ENCODE measurements at places on chromosomes 7 and 10.

GRCh38 chr10:124641282-124642087 is 102.7 kb downstream of the FAM53B start:
- peak; percentile 48 for DNase-seq

DNA sequence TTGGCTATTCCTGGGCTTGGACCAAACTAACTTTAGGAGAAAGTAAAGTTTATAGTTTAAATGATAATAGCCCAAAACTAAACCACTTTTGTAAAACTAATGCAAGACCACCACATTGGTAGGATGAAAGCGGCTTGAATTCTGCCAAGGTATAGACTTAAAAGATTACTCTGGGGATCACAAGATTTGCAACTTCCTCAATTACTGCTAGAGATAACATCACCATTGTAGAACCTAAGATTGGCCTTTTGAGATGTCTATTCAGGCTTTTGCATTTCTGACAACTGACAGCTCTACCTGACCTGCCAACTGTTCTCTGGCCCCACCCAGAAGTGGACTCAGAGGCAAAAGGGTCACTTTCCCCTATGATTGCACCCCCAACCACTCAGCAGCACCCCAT is 162.4 kb downstream of the TNS3 start:
- DNase-seq, result no peak

DNA sequence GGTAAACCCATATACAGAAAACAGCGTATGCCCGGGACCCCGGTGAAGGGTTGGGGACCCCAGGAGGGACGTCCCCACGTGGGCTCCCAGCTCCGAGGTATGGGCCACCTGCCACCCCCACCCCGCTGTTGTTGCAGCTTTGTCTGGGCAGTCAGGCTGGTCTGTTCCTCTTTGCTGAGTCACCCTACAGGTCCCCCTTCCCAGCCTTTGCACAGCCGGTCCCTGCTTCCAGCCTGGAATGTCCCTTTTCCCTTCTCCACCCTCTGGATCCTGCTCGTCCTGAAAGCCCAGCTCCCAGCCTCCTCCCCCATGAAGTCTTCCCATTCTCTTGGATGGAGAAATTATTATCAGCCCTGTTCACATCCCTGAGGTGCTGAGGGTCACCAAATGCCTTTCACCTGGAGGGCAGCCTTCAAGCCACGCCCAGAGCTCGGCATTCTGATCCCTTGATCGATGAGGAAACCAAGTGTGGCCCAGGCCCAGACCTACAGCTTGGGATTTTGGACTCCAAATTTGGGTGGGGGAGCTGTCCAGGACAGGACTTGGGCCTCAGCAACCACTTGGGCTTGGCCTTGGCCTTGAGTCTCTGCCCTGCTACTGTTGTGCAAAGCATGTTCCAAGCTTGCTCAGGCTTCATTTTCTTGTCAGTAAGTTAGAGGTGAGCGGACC is 2.6 kb downstream of the CLDN4 start:
- no peak for DNase-seq

GRCh38 chr7:100606313-100606712 is 4.2 kb downstream of the PCOLCE start:
- DNase-seq, result no peak

DNA sequence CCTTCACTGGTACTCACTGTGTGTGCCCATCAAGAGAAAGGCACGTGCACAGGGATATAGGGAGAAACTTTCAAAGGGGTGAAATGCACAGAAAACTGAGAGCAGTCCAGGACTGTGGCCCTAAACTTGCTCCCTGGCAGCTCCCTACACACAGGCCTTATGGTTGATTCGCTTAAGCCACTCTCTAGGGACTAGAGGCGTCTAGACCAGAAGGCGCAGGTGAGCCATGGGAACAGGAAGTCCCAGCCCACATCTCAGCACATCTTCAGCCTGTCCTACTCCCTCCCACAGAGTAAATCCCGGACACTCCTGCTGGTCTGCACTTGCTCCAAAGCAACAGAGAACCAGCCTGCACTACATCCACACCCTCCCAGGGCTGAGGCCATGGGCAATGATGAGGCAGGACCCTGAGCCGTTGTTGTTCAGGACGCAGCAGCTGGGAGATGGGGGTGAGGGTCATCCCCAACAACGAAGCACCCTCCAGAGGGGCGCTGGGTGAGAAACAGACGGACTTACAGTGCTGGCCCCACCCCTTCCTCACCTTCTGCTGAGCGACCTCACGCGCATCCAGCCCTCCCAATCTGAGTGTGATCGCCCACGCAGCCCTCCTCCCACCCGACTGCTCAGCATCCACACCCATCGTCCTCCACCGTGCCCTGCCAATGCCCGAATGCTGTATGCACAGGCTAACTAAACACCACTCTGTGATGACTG is 109.3 kb downstream of the TNS3 start:
- DNase-seq, result no peak

GRCh38 chr10:70744617-70745143 is 40.5 kb downstream of the TBATA start:
- no peak for DNase-seq

- DNase-seq, result no peak
Observed at GRCh38 chr7:23472046-23472445, 1.8 kb upstream of the IGF2BP3 start.

GRCh38 chr7:37176079-37176478 is 272.6 kb downstream of the ELMO1 start:
- DNase-seq, result no peak

DNA sequence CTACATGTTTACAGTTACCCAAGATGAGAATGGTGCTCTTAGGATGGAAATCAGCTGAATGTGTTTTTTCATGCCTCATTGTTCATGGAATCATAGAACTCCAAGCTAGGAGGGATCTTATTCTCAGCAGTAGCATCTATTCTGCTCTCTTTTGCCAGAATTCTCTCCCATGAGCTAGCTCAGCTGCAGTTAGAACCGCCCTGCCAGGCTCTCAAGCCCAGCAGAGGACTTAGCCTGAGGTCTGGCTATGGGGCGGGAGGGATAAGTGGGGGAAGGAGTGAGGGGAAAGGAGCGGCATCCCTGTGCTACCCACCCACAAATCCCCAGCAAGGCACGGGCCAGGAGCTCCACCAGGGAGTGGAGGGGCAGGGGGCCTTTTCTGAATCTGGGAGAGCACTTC is 120.7 kb upstream of the PLXNA4 start:
- DNase-seq, result no peak

DNA sequence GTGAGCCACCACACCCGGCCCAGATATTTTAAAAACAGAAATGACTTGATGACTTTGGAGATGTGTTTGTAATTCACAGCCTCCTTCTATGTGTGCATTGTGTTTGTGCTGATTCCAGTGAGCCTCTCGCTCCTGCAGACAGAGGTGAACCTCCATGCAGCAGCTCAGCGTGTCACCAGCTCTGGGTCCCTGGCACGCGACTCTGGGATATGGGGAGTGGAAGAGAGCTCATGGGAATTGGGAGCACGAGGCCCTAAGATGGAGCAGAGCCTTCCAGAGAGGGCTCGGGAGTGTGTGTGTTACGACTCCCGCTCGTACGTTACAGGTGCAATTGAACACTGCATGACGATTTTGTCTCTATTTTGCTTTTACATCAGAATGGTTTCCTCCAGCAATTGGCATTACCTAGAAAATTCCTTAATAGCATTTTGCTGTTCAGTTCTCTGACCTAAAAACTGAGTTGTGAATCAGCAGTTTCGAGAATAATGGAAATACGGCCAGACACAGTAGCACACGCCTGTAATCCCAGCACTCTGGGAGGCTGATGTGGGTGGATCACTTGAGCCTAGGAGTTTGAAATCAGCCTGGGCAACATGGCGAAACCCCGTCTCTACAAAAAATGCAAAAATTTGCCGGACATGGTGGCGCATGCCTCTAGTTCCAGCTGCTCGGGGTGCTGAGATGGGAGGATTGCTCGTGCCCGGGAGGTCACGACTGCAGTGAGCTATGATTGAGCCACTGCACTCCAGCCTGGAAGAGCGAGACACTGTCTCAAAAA is 204.6 kb downstream of the CUX1 start:
- no peak for DNase-seq

- no peak for DNase-seq
Observed at GRCh38 chr10:91983416-91983815, 59.8 kb downstream of the BTAF1 start.

DNA sequence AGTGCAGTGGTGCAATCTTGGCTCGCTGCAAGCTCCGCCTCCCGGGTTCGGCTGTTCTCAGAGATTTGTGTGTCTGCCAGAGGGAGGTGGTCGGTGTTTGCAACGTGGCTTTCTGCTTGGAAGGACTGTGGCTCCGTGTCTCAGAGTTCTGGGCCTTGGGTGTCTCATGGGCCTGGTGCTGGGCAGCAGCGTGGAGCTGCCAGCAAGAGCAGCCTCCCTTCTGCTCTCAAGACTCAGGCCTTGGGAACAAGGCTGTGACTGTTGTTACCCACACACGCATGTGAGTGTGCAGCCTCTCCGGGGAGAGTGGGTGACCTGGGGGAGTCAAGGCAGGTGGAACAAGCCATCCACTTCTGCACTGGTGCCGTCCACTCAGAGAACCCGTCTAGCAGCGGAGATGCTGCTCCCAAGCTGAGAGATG is 52.0 kb downstream of the VIPR2 start:
- no peak for DNase-seq

DNA sequence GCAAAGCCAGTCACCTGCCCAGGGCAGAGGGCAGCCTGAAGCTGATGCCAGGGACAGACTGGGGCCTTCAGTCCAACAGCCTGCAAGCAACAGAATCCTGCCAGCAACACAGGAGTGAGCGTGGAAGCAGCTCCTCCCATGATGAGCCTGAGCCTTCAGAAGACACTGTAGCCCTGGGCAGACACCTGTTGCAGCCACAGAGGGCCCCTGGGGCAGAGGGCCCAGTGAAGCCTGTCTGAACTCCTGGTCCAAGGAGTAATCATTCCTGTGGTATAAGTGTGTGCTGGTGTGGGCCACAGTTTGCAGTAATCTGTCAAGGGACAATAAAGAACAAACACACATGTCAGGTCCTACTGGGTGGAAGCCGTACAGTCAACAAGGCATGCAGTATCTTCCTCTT is 2.9 kb upstream of the PFKP start:
- DNase-seq, result no peak

GRCh38 chr7:19095353-19095860 is 22.0 kb downstream of the TWIST1 start:
- DNase-seq, result no peak

GRCh38 chr10:69348816-69349541 is 67.7 kb downstream of the TACR2 start:
- DNase-seq, result no peak

DNA sequence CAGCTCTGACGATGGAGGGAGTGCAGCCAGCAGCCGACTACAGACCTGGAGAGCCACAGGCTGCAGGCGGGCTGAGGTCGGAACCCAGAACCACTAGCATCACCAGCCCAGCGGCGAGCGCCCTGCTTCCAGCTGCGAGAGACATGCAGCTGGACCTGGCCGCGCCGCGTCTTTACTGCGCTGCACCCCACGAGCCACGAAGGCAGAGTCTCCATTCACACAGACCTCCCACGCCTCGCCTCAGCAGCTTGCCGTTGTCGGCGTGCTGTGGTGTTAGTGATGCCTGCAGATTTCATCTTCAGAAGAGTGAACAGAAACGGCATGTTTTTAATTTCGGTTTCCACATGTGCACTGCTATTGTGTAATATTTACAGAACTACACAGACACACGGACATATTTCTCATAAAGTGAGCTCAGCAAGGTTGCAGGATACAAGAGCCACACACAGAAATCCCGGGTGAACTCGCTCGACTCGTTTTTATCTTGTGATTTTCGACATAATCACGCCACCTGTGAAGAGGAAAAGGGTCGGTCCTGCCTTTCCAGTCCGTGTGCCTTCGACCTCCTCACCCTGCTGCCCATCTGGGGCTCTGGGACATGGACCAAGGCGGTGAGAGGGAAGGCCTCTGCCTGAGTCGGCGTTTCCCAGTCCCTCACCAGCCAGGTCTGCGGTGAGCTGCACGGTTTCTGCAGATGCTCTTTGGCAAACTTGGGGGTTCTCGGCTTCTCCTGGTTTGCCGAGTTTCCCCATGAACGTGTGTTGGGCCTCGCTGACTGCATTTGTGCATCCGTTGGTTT is 252.2 kb downstream of the ELFN1 start:
- DNase-seq, result peak; percentile 48

DNA sequence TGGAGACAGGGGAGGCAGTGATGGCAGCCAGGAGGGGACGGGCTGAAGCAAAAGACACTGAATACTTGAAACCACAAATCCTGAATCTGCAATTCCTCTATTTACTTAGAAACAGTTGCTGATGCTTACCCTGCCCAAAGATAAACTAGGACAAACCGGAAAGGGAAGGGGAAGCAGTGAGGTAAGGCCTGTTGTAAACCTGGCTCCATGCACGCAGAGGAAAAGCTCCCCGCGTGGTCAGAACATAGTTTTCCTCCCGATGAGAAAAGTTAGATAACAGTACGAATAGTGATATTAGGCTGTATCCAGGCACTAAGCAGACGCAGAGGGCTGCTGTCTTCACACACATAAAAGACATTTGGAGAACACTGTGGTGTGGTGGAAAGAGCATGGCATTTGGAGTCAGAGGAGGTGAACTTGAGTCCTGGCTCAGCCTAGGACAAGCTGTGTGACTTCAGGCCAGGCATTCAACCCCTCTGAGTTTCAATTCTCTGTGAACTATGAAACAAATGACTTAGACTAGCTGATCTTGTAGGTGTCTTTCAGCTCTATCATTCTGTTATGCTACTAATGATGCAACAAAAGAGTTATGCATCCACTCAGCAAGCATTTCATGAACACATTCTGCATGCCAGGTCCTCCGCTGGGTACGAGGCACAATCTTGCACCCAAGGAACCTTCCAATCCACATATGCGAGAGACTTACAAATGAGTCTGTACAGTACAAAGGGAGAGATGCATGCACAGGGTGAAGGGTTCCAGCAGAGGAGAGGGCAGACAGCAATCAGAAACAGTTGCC is 80.9 kb downstream of the SORBS1 start:
- no peak for DNase-seq
